ENCODE measurements at places on chromosomes 12 and 14.
A peak's percentile ranks its signal among the peaks of the same experiment; 100 is the strongest.

- DNase-seq: no peak
Measured at GRCh38 chr14:58738189-58738836, 100.6 kb downstream of the DACT1 start.

DNA sequence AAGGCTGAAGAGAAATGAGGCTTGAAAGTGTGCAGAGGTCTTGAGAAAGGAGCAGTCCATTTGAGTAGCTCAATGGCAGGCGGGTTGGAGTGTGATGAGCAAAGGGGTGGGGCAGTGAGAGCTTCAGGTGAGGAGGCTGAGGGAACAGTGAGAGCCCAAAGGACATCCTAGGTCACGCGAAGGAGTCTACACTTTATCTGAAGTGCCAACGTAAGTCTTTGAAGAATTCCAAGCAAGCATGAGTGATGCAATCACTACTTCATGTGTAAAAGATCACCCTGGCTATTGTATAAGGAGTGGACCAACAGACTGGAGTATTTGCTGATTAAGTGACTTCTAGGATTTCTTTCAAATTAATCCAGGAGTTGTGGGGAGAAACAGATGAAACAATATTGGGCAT is 159.9 kb upstream of the HIF1A start:
- no peak for DNase-seq

- DNase-seq: no peak
Measured at GRCh38 chr12:74365178-74365964, 172.3 kb upstream of the ATXN7L3B start.

DNA sequence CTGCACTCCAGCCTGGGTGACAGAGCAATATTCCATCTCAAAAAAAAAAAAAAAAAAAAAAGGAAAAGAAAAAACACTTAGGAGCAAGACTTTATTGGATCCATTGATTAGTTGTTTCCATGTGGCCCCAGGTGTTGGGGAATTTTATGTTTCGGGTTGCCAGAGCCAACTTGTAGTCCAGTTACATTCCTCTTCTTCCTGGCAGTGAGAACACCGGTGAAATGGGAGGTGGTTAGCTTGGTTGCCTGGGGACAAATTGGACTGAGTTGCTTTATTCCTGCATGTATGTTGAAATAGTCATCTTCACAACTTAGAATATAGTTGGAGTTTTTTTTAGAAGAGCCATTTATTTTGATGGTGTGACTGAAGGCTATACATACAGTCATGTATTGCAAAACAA is 12.6 kb downstream of the RCOR1 start:
- no peak for DNase-seq

- DNase-seq: no peak
Measured at GRCh38 chr12:84875241-84875640, 37.4 kb downstream of the SLC6A15 start.

- no peak for DNase-seq
Measured at GRCh38 chr14:41891624-41892023, 284.9 kb downstream of the LRFN5 start.

DNA sequence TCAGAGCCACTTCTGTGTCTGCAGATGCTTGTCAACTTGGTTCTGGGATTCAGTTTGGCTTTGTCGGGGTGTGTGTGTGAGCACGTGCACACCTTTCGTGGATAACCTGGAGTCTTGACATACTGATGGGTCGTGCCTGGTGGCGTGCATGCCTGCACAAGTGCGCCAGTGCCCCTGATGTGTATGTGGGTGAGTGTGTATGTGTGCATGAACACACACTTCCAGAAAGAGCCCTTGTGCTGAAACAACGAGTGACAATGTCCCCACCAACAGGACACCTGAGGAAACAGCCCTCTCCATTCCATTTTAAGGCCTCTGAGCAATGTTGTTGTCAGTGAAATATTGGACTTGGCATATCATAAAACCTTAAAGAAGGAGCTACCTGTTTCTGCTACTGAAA is 53.9 kb downstream of the SMUG1 start:
- DNase-seq: no peak

- DNase-seq: no peak
Measured at GRCh38 chr12:80056232-80056631, 43.1 kb upstream of the OTOGL start.

DNA sequence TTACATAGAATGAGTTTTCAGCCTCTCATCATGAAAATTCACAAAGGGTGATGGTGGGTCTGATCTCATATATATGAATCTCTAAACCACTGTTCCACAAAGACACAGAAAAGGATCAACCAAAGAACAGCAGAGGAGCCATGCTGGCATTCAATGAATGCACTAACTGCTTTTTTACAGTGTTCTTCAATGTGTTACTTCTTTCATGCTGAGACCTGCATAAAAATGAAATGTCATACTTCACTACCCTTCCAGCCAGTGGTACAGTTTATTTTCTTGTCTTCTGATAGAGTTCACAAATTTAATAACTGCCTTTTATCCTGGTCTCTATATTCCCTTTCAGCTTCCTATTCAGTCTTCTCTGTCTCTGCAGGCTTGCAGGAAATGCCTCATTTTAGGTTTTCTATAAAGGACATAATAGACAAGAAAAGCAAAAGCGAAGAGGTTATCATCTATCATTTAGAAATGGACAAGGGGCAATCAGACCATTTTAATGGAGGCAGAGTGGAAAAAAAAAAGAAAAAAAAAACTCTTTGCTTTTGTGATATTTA is 836.7 kb upstream of the FOXG1 start:
- no peak for DNase-seq

DNA sequence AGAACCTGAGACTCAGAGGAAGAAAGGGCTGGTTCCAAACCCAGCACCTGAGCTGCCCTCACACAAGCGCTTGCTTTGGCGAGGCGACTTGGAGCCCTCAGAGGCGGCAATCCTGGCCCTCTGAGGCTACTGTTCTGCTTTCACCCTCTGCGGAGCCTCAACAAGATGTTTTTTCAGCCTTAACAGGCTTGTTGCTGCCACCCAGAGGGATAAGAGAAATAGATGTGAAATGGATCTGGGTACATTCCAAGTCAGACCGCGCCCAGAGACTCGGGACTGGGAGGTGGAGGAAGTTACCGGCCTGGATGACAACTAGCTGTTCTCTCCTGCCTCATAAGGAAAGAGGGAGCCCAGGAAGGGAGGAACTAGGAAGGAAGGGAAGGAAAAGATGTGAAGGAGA is 89.6 kb downstream of the TTC7B start:
- peak; percentile 50 for DNase-seq

DNA sequence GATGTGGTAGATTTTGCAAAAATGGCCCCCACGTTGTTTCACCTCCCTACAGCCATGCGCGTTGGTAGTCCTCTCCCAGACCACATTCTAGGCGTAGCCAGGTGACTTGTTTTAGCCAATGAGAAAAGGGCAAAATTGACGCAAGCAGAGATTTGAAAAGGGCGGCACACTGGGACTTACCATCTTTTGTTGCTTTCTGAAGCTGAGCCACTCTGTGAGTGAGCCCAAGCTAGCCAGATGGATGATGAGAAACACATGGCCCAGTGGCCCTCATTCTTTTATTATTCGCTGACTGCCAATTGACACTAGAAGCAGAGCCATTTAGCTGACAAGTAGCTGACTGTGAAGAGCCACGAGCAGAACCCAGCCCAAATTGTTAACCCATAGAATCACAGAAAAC is 142.0 kb upstream of the GZMB start:
- no peak for DNase-seq

GRCh38 chr12:45268672-45269411 is 52.9 kb downstream of the ANO6 start:
- no peak for DNase-seq

GRCh38 chr12:100197486-100197885 is 3.1 kb upstream of the ACTR6 start:
- DNase-seq: no peak

GRCh38 chr12:103680591-103681141 is 93.6 kb downstream of the STAB2 start:
- DNase-seq: no peak

DNA sequence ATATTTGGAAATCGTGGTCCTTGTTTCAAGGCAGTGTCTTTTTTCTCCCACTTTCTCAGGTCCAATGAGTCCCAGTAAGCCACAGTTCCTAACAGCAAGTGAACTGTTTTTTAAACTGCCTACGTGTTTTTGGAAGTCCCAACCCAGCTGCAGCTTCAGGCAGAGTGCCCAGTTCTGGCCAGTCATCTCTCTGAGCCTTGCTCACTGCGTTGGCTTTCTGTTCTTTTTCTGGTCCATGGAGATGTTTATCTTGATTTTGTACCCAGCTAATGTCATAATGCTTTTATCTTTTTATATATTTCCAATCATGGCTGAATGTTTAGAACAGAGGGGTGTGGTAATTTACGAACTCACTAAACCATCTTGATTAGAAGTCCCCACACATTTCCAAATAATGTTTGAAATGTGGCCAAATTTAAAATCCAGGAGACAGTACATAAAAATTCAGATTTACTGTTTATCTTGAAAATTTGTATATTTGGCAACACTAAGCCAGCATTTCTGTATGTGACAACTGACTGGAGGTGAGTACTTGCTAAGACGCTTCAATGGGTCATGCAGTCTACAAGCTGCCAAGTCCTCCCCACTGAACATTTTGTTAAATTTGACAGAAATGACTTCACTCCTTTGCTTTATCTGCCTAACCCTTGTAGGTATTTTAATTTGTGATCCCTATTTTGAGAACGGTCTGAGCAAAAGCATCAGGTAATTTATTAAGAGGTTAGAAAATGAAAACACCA is 46.1 kb upstream of the OTOGL start:
- no peak for DNase-seq

GRCh38 chr14:77067632-77068516 is 30.2 kb upstream of the CIPC start:
- DNase-seq: peak; percentile 63

GRCh38 chr12:12483438-12483837 is 79.2 kb downstream of the DUSP16 start:
- DNase-seq: no peak

DNA sequence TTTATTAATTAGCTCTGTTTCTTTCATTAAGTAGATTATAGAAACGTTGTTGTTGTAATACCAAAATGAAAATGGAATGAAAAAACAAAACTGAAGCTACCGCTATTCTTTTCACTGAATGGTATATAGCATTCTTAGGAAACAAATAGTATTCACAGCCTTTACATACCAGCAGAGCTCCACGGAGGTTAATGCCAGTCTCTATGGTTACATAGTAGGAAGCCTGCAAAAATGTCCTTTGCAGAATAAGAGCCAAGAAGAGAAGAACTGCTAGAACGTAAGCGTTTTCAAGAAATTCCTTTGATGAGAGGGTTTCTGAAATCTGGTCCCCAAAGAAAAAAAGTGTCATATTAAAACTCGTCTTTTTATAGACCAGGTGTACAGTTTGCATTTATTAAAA is 30.6 kb downstream of the ABCC9 start:
- DNase-seq: no peak

GRCh38 chr14:81062816-81063215 is 107.4 kb downstream of the TSHR start:
- DNase-seq: peak; percentile 59

DNA sequence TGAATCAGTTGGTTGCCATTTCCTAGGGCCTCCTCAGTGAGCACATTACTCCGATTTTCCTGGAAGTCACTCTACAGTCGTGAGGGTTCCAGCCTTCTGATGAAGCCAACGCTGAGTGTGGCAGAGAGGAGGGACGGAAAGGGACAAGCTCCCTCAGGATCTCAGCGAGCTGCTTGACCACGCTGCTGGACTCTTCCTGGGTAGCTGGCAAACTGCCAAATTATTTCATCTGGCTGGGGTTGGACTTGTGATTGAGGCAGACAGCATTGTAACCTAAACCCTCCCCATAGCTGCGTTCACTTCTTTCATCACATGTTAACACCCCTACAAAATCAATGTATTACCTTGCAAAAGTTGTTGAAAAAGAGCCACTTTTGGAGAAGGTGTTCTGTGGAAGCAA is 69.6 kb upstream of the CHST11 start:
- DNase-seq: no peak

DNA sequence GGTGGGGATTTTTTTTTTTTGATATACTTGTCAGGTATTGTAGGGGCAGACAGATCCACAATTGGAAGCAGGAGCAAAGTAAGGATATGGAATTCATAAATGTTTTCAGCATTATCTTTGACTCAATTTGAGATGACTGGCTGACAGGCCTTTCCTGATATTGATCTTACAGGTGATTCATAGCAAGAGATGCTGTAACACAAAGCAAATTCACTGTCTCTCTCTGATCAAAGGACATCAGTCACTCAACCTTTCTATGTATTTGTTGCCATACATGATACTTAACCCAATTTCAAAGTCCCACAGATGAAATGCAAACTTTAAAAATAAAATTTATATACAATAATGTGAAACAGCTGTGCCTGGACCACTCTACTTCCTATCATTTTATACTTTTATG is 1506.9 kb downstream of the AACS start:
- DNase-seq: no peak

GRCh38 chr12:81888961-81889360 is 129.8 kb upstream of the PPFIA2 start:
- DNase-seq: no peak

DNA sequence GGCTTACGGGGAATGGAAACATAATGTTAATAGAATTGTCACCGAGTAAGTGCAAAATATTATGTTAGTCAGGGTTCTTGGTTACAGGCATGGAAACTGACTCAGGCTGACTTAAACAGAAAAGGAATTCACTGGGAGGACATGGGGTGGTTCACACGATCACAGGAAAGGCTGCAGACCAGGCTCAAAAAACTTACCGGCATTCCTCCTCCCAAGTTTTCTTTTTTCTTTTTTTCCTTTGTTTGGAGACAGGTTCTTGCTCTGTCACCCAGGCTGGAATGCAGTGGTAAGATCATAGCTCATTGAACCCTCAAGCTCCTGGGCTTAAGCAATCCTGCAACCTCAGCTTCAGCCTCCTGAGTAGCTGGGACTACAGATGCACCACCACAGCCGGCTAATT is 11.9 kb upstream of the UBE2N start:
- DNase-seq: no peak

- no peak for DNase-seq
Measured at GRCh38 chr12:102927220-102927619, 10.2 kb upstream of the PAH start.

DNA sequence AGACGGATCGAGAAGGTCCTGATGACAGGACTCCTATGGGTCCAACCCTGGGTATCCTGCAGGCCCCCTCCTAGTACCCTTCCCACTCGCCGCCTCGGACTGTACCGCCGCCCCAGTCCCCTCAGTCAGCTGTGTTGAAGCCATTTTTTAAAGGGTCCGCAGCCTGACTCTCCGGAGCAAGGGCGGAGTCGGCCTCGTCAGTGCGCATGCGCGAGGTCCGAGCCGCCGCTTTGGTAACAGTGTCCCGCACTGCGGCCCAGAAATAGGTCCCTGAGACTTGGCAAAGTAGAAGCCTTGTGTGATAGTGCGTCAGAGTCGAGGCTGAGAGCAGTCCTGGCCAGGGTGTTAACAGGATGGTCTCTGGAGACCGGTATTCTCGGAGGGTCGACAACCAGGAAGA is 769.0 kb upstream of the ALG10B start:
- no peak for DNase-seq
